Activated T-cell treated with anti-CD3 and anti-CD28 coated beads for 1 hour (primary cell): ENCODE measurements at places on chromosomes 5 and 9.

DNA sequence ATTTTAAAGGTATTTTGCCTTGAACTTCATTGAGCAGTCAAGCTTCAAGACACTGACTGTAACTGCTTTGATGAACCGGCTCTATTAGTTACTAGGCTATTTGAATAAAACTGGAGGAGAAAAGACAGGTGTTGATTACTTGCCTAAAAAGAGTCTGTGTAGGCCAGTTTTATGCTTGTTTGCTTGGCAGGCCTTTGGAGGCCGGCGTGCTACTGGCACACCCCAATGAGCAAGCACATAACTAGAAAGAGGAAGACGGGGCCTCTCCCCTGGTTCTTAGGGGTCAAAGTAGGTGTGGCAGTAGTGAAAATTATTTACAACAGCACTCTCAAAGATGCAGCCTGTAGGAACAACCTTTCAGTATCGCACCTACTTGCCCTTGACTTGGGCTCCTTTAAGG lies 2.1 kb upstream of the ZFR start:
- no peak for DNase-seq

DNA sequence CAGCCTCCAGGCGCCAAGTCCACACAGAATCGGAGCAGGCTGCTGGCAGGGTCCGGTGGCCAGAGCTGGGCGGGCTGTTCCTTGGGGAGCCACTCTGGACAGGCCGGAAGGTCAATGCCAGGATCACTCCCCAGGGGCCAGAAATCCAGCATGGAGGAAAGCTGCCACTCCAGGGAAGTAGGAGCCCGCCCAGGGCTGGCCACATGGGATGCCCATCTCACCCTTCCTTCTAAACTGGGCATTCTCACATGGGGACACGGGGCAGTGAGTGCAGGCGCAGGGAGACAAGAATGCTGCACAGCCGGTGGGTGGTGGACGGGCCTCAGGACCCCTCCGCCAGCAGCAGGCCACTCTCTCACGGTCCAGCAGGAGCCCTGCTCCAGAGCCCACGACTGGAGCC lies 58.2 kb downstream of the ADAMTS2 start:
- DNase-seq, result no peak

DNA sequence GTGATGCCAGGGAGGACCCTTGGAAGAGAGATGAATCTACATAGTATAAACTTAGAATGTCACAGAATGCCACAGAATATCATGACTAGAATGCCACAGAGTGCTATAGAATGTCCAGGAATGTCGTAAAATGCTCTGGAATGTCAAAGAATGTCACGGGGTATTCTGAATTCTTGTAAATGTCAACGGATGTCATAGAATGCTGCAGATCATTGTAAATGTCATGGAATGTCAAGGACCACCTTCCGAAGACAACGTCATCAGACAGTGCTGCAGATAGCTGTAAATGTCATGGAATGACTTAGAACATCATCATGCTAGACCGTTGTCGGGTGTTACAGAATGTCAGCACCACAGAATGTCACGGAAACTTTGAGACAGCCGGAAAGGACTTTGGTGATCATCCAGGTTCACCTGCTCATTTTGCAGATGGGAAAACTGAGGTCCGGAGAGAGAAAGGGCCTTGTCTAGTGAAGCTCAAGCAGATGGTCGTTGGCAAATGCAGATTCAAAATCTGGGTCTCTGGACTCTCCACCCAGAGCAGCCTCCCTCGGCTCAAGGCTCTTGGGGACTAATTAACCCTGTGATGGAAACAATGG lies 117.1 kb downstream of the LHX2 start:
- no peak for DNase-seq

- no peak for DNase-seq
Observed at GRCh38 chr5:106755789-106756188, 914.9 kb downstream of the EFNA5 start.

GRCh38 chr5:67287510-67288268 lies 91.1 kb upstream of the CD180 start:
- no peak for DNase-seq

DNA sequence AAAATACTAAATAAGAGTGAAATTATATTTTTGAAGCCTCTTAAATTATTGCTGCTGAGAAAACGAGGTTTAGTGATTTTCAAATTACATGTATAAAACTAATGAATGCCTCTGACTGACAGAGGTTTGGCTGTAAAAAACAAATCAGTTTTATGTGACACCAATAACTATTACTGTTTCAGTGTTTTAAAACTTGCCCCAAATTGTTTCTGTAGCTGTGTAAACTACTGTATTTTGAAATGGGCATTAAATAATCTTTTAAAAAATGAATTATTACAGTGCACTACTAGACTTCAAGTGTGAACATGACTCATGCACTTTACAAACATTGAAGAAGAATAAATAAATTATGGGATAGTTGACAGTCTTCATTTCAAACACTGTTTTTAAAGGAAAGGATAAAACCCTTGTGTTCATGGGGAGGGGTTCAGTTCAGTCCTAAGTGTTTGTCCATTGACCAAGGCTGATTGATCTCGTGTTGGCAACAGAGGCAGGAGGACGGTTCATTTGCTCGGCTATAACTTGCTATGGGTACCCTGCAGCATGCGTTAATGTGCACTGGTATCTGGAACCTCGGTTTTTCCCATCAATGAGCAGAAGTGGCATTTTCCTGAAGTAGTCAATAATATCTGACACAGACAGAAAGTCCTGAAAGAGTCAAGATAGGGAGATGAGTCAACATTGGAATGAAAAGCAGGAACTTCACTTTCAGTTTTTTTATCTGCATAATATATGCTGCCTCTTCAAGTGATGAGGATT lies 15.6 kb downstream of the C5orf58 start:
- DNase-seq, result no peak

DNA sequence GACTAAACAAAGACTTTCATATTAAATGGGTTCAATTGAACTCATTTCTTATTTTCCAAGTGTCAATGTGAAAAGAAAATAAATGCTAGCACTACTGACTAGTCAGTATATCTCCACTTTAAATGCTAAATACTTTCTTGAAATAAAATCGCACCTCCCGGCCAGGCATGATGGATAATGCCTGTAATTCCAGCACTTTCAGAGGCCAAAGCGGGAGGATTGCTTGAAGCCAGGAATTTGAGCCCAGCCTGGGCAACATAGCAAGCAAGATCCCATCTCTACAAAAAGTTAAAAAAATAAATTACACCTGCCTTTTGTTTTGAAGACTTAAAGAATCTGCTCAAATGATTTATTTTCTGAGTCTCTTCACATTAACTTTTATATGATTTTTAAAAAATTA lies 34.7 kb downstream of the WDR36 start:
- DNase-seq, result no peak

- DNase-seq, result peak; percentile 5
Observed at GRCh38 chr5:78985725-78986223, 664 bp upstream of the ARSB start.

DNA sequence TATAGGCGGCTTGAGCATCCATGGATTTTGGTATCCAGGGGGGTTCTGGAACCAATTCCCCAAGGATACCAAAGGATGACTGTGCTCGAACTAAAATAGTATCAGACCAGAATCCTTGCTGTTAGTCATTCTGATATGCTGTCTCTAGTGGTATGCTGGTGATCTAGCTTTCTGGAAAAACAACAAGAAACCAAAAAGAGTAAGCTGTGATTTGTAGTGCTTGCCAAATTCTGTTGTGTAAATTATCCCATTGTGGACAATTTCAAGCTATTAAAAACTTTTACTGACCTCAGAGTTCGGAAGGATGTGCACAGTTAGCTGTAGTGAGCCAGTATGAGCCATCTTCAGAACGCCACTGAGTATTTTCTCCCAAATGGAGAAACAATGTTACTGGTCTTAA lies 99.0 kb upstream of the FBN2 start:
- no peak for DNase-seq

GRCh38 chr5:5103245-5103644 lies 36.9 kb upstream of the ADAMTS16 start:
- DNase-seq, result no peak

GRCh38 chr9:908536-909205 lies 67.2 kb downstream of the DMRT1 start:
- no peak for DNase-seq

GRCh38 chr9:134185536-134186011 lies 21.2 kb upstream of the RNU6ATAC start:
- DNase-seq, result no peak

DNA sequence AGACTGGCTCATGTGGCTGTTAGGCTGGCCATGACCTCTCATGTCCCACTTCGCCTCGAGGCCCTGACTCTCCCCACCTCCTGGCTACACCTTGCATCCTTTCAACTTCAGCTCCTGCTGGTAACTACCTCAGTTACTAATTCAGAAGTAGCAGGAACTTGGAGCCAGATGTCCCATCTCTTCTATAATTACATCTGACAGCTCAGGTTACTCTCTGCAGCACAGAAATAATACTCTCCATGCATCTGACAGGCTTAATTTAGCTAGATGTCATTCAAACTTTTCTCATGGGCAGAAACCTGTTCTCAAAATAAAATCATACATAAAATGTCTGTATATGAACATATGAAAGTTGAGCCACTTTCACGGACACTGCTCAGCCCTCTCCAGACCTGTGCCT lies 92.2 kb upstream of the IL33 start:
- no peak for DNase-seq

- DNase-seq, result no peak
Observed at GRCh38 chr5:172525996-172526360, 71.7 kb upstream of the SH3PXD2B start.

DNA sequence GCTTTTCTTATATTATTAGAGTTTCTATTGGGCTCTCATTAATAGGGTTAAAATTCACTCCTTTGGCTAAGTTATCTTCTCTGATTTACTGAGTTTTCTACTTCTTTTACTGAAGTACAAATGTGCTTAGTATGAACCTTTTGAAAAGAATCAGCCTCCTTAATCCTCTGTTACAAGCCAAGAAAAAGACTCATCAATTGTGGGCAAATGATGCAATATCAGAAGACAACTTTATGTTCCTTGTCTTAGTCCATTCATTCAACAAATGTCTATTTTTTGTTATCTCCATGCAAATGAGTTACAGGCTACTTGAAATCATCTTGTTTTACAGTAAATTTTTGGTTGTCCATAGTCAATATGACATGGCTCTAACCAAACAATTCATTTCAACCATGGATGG lies 40.3 kb downstream of the SNCAIP start:
- no peak for DNase-seq

DNA sequence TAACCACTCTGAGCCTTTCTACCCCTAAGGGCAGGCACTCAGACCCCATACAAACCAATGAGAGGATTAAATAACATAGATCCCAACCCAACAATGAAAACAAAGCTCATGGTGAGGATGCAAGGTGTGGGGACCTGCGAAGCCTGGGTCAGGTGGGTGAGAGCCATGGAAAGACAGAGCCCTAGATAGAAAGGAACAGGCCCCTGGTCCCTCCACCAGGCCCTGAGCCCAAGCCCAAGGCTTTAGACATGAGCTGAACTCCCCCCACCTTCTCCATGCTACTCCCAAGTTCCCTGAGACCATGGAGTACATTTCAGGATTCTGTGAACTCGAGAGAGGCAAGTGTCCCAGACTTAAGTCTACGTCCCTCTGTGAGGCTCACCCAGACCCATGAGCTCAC lies 106.5 kb downstream of the SAXO1 start:
- DNase-seq, result no peak

- no peak for DNase-seq
Observed at GRCh38 chr9:136292591-136293448, 11.1 kb downstream of the CCDC187 start.

DNA sequence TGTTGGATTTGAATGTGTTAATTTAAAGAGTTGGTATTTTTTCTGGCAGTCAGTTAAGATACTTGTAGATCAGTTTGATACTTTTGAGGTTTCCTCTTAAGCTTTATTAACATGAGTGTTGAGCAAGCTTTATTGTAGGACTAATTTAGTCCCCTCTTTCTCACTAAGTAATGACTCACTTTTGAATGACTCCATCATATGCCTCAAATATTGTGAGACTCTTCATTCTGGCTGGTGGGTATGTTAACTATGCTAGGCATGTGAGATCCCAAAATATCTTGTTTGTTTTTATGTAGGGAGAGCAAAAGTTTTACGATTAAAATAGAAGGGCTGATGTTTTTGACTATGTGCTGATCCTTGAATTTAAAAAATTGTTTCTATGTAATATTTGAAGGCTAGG lies 355.7 kb downstream of the IZUMO3 start:
- no peak for DNase-seq

GRCh38 chr5:74266132-74266531 lies 374.4 kb downstream of the ENC1 start:
- DNase-seq, result no peak

DNA sequence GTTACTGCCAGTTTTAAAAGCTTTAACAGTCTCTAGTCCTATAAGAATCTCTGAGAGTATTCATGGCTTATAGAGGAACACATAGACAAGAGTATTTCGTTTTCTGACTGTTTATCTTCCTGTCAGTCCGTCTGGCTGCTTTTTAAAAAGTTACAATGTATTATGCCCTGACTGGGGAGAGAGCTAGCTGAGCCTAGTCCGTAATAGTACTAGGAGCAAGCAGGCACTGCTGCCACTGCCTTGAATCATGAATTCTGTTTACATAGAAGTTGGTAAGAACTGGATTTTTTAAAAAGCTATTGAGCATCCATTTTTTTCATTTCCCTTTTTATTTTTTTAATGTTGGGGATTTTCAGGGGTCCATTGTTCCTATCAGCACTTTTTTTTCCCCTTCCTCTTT lies 26.6 kb downstream of the XPA start:
- no peak for DNase-seq

GRCh38 chr5:74801941-74802340 lies 34.9 kb downstream of the NSA2 start:
- DNase-seq, result no peak

DNA sequence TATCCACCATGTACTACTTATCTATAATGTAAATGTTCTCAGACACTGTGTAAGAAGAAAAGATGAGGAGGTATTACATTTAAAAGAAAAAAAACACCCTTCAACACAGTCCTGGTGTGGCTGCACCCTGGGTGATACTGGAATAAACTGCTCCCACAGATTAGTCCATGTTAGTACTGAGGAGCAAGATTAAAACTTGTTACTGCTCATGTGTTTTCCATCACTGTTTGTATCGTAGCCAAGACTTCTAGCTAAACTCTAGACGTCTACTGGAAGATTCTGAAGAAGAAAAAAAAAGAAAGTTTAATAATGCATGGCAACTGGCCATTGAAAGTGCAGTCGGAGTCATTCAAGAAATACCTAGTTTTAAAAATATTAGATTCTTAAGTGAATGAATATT lies at the start of gene ASPN:
TSS of gene ASPN (minus strand) at position 178 of the 400 bp plus-strand sequence.
- DNase-seq, result no peak
